ENCODE measurements at places on chromosomes 1 and 21.

- no peak for DNase-seq
Observed at GRCh38 chr1:17739050-17739449, 16.1 kb upstream of the ACTL8 start.

DNA sequence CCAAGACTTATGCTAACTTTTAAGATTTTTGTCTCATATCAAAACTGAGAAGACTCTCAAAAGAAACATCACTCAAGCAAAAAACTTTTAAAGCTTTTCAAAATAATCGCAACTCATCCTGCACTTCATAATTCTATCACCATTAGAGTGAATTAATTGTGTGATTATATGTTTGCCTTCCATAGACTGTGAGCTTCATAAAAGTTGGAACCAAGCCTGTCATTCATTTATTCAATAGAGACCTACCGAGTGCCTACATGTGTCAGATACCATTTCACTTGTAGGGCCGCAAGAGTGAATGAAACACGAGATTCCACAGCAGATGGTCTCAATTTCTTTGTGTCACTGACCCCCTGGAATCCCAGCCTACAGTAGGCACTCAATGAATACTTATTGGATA, 106.4 kb downstream of the RHOU start:
- DNase-seq = no peak

- no peak for DNase-seq
Observed at GRCh38 chr1:47471163-47471562, 33.3 kb downstream of the FOXD2 start.

DNA sequence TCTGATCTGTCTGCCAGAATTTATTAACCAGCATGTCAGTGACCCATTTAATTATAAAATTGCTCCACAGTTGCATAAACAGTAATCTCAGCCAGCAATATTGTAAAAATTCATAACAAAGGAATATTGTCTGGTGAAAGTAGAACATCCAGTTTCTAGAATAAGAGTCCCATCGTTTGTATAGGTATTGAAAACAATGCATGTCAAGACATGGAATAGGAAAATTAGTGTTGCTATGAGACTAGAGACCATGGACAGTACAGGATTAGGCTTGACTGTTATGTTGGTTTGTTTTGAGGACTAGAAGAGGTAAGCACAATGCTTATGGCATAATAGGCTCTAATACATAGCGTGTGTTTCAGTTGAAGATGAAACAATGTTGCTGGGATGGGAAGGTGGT, 37.1 kb downstream of the ATF6 start:
- no peak for DNase-seq

GRCh38 chr1:55926906-55927471, 652.4 kb downstream of the PLPP3 start:
- no peak for DNase-seq

- DNase-seq = no peak
Observed at GRCh38 chr21:31795992-31796391, 64.1 kb upstream of the SCAF4 start.

- DNase-seq = no peak
Observed at GRCh38 chr21:35461700-35462099, 412.6 kb upstream of the RUNX1 start.

Measured in H9 (cell line).